Endodermal cell (in vitro differentiated cells): ENCODE measurements at places on chromosomes 13 and 19.

DNA sequence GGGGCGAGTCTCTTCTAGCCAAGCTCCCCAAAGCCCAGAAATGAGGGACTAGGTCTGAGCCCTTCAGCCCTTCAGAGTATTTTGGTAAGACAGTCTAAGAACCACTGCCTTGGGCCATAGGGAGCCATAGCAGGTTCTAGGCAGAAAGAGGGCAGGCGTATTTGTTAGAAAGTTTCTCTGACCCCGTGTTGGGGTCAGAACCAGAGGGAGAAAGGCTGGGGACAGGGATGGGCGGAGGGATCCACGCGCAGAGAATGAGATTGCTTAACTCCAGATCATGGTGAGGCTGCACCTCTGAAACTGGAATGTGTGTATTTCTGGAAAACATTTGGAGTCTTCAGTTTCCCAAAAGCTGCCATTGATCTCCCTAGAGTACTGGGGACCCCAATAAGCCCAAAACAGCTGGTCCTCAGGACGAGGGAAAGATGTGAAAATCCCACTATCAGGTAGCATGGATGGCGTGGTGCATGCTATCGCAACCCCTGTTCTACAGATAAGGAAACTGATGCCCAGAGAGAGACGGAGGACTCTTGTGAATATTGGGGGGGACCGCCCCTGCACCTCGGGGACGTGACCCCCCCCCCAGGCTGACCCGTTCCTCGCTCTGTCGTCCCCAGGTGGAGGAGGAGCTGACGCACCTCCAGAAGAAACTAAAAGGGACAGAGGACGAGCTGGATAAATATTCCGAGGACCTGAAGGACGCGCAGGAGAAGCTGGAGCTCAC, 703 bp upstream of the TPM4 start:
- peak; percentile 54 for DNase-seq

DNA sequence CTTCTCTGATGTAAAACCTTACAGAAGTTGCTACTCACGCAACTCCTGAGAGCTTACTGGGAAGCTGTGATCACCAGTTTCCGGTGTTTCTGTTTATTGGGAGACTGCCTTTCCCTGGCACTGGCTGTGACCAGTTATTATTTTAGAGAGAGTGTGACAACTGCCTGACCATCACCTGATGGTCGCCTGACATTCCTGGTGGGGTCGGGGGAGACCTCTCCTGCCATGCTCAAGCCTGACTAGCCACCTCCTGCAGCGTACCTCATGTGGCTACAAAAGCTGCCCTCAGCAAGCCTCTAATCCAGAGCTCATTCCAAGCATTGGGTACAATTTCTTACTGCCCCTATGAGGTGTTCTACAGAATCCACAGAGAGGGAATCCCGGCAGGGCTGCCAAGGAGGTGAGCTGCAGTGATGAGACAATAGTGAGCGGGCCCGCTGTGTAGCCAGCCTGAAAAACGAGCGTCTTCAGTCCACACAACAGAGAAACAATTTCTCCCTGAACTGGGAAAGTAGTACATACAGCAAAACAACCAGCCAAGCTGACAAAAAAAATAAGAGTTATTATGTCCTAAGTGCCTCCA, 28.7 kb downstream of the GJA3 start:
- DNase-seq: peak; percentile 20

DNA sequence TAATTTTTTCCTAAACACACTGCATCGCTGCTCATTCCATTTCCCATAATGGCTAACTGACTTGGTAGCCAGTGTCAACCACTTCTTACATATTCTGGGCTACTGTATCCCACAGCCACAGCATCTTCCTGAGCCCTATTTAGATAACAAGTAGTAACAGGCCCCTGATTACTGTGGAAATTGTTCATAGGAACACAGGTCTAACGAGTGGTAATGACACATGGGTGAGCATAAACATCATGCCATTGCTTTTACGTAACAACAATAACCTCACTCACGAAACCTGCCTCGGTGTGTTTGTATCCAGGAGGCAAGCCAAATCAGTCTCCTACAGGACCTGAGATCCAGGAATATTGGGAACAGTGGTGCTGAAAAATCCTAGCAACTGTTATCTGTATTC, 438.6 kb downstream of the KLF5 start:
- DNase-seq: no peak

- peak; percentile 91 for DNase-seq
These were observed 6.4 kb downstream of the KLF16 start for GRCh38 chr19:1856698-1857603.

DNA sequence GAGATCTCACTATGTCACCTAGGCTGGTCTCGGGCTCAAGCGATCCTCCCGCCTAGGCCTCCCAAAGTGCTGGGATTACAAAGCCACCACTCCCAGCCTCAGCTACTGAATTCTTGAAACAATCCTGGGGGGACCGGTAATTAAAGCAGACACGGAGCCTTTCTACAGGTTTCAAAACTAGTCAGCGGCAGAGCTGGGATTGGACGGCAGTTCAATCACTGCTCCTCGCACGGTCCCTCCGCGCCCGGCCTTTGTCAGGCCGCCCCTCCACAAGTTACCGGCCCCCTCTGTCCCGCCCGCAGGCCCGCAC, 229 bp downstream of the BORCS8 start:
- no peak for DNase-seq

GRCh38 chr13:39531646-39532045, 71.3 kb downstream of the LHFPL6 start:
- no peak for DNase-seq

DNA sequence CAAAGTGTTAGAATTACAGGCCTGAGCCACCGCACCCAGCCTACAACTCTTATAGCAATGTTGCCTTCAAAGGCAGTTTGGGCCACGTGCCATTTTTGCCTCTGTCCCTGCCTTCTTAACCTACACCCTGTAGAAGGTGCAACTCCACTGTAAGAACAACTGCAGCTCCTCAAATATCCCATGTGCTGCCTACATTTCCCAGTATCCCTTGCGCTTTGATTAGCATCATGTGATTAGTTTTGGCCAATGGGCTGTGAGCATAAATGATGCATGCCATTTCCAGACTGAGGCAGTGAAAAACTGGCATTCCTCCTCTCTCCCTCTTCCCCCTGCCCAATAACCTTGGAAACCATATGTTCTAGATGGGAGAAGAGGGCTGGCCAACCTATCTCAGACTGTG, 75.2 kb upstream of the MRI1 start:
- peak; percentile 76 for DNase-seq

DNA sequence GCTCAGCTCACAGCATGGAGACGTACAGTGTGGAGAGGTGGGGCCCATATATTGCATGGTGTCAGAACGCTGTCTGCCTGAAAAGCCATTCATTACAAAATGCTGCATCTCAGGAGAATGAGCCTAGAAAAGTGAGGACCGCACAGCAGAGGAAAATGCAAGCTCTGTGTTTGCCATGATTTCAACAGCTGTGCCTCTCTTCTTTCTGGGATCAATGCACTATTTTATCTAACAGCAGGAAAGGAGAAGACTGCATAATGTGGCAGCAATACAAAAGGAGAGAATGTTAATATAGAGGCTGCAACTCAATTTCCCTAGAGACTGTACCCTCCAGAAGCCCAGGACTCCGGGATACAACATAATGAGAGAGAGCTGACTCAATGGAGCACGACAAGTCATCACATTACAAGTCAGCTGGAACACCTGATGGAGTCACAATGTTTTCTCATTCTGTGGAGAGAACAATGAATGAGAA, 368.0 kb downstream of the FGF14 start:
- DNase-seq: no peak

DNA sequence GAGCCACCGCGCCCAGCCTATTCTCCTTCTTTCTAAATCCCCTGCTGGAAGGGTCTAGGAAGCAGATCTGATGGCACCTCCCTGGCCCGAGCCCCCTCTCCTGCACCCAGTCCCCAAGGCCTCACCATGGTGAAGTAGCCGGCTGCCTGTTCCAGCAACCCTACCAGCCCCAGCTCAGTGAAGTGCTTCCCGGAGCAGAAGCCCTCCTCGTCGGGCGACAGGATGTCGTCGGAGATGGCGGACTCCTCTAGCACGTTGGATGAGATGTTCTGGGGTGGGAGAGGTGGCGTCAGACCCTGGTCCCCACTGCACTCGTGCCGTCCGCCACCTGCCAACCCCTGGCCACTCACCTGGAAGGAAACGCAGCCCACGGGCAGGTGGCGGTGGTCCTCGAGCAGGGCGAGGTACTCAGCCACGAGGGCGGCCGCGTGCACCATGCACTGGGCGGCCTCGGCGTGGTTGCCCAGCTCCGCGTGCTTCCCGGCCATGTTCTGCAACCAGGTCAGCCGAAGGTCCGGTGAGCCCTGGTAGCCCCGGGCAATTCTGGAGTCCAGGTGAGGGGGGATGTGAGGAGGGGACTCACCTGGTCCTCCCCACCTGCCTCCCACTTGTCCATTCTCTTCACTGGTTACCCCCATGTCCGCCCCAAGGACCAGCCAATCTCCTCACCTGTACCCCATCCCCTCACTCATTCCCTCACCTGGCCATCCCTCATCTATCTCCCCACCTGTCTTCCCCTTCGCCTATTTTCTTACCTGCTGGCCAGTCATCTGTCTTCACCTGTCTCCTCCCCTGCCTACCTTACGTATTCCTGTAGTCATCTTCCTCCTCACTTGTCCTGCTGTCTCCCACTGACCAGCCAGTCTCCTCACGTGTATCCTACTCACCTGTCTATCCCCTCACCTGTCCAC, 11.5 kb upstream of the KANK2 start:
- no peak for DNase-seq

GRCh38 chr19:33580645-33581037, 41.1 kb upstream of the CHST8 start:
- no peak for DNase-seq

- DNase-seq: no peak
These were observed 77.1 kb downstream of the GNG7 start for GRCh38 chr19:2625434-2625833.

DNA sequence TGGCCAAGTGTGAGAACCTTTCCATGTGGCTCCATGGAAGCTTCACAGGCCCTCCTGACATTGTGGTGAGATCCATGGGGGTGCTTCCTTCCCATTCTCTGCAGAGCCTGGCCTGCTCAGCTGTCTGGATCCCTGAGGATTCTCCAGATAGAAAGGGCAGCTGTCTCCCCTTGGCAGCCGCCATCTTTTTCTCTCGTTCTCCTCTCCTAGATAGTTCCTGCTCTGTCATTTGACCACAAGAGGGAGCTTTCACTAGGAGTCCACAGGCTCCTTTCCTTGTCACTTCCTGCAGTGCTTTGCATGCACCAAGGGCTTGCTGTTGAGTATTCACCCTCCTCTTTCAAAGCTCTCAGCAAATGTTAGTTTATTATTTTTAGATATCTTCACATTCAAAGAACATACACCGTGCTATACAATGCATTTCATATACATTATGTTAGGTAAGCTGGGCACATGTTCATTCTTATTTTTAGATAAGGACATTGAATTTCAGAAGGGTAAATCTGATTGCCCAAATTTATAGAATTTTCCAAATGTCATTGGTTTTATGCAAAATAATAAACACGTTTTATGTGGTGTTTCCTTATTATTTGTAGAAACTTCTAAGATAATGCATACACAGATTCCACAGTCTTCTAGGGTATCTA, 133.2 kb downstream of the FRY start:
- DNase-seq: peak; percentile 81

GRCh38 chr13:23794267-23795161, 94.7 kb downstream of the MIPEP start:
- no peak for DNase-seq

GRCh38 chr19:45391346-45391745, 13.5 kb downstream of the PPP1R13L start:
- DNase-seq: peak; percentile 73

DNA sequence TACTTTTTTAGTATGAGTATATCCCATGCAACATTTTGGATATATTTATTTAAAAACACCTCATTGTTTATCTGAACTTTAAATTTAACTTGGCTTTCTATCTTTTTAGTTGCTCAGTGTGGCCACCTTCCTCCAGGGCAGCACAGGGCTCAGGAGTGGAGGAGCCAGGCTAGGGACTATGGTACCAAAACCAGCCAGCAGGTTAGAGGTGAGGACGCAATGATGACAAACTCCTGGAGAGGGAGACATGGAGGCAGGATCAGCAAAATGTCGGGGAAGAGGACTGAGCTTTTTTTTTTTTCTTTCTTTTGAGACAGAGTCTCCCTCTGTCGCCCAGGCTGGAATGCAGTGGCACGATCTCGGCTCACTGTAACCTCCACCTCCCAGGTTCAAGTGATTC, 29.6 kb upstream of the CALM3 start:
- peak; percentile 92 for DNase-seq

GRCh38 chr19:33508941-33509614, 12.5 kb downstream of the PEPD start:
- no peak for DNase-seq

DNA sequence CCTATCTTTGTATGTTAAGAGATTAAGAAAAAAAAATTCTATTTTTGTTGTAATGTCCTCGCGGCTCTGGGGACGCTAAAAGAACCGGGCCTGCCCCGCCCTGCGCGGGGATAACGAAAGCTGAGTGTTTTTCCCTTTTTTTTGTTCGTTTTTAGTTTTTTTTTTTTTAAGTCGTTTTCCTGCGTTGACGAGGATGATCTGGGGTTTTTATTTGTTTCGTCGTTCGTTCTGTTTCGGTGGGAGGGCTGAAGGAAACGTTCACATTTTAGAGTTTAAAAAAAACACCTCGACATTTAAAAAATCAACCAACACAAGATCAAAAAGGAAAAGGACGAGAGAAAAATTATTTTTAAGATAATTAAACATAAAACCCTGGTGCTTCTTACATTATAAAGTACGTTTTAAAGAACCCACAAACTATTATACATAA, 5.6 kb downstream of the LYL1 start:
- DNase-seq: no peak

DNA sequence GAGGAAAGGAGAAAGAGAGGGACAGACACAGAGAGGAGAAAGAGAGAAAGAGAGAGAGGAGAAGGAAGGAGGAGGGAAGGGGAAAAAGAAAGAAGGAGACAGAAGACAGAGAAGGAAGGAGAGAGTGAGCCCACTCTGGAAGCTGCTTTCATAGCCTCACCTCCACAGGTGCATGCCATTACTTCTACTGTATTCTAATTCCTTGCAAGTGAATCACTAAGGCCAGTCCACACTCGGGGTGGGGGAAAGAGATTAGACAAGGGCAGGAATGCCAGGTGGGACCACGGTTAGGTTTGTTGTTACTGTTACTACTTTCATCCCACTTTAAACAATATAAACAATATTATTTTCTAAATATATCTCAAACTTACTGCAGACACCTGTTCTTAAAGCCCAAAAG, 684.5 kb upstream of the ARGLU1 start:
- no peak for DNase-seq

- DNase-seq: peak; percentile 68
These were observed 6.4 kb downstream of the GARRE1 start for GRCh38 chr19:34260771-34261173.

GRCh38 chr13:28181413-28181812, 43.1 kb downstream of the PAN3 start:
- DNase-seq: no peak

DNA sequence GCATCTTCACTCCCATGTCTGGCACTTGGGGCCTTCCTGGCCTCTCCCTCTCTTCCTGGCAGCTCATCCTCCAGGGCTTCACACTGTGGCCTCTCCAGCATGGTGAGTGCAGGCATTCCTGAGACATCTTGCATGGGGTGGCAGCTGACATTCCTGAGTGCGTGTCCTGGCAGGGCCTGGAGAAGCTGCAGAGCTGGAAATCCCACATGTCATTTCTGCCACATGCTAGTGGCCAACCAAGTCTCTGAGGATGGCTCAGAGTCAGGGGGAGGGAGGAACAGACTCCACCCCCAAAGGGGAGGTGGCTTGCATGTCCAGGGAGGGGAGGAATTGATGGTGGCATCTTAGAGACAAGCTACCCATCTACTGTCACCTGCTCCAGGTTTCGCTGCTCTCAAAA, 41.6 kb upstream of the AMER2 start:
- DNase-seq: peak; percentile 49

GRCh38 chr13:27161980-27162379, 9.6 kb downstream of the USP12 start:
- DNase-seq: no peak

- DNase-seq: no peak
These were observed 1479.2 kb downstream of the SLITRK5 start for GRCh38 chr13:89150362-89150761.
